Ammon's horn (tissue), 1 donor: ENCODE measurements at places on chromosomes 5 and 9.

- DNase-seq: no peak
Observed at GRCh38 chr5:96638561-96638960, 23.6 kb upstream of the CAST start.

GRCh38 chr9:2872931-2873323 lies 29.0 kb upstream of the PUM3 start:
- DNase-seq: no peak

- no peak for DNase-seq
Observed at GRCh38 chr5:52725808-52726207, 61.9 kb upstream of the ITGA1 start.

- DNase-seq: no peak
Observed at GRCh38 chr5:102790748-102791147, 35.6 kb downstream of the PAM start.

GRCh38 chr5:72272398-72272797 lies 47.6 kb downstream of the MRPS27 start:
- DNase-seq: no peak

- no peak for DNase-seq
Observed at GRCh38 chr9:16361118-16361517, 509.4 kb downstream of the BNC2 start.

GRCh38 chr5:21672911-21673310 lies 1180.2 kb downstream of the CDH12 start:
- no peak for DNase-seq

DNA sequence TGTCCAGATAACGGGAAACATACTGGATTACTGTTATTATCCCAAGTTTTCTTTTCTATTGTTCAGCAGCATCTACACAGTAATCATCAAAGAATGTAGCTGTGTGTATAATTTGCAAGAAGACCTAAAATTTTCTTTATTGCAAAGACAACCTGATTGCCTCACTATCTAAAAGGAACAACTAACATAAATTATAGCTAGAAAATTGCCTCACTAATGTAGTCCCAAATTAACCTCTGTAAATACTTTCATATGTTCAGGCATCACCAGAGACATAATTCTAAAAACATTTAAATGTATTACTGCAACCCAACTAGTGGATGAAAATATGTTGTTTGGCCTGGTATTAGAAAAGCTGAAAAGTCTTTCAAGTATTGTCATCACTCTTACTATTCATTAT lies 275.4 kb downstream of the CDH12 start:
- no peak for DNase-seq

GRCh38 chr5:173926359-173926758 lies 38.2 kb downstream of the CPEB4 start:
- peak; percentile 53 for DNase-seq

DNA sequence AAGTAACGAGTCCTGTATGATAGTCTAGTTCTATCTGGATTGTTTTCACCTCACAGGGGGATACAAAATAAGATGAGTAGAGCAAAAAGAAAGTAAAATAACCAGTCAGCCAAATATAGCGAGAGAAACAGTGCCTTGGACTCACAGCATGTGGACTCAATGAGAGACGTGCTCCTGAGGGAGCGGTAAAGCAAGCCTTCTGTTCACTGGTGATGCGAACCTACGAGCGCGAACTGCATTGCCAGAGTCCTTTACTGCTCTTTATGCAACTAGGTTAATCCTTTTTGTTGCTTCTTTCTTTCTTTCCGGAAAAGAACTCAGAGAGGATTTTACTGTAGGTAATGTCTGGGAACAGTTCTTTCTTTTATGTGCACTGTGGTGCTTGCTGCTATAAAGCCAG lies 132.7 kb downstream of the ANXA1 start:
- no peak for DNase-seq

DNA sequence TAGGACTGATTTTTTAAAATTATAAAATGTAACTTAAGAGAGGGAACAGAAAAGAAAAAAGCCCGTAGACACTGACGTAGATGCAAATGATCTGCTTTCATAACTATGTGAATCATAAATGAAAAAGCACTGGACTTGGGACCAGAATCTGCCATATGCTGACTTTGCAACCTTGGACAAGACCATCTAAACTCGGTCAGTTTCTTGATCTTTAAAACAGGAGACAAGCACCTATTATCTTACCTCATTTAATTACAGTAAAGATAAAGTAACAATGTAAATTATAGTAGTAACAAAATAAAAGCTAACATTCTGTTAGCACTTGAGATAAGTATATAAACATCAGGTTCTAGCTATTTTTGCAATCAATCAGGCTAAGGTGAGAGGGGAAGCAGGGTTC lies 20.0 kb downstream of the FBXW2 start:
- no peak for DNase-seq

DNA sequence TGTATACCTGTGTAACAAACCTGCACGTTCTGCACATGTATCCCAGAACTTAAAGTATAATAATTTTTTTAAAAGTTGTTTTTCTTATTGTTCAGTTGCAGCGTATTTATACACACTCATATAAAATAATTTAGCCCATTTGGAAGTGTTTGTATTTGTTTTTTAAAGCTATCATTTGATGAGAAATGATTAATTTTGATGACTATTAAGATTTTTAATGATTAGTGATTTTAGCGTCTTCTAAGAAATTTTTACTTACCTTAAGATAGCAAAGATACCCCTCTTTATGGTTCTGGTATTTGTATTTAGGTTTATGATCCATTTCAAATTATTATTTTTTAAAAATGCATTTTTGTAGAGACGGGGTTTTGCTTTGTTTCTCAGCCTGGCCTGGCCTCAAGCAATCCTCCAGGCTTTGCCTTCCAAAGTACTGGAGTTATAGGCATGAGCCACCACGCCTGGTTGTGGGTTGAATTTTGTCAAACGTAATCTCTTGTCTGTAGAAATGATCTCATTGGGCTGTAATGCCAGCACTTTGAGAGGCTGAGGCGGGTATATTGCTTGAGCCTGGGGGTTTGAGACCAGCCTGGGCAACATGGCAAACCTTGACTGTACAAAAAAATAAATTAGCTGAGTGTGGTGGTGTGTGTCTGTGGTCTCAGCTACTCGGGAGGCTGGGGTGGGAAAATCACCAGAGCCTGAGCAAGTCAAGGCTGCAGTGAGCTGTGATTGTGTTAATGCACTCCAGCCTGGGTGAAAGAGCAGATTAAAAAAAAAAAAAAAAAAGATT lies 26.9 kb downstream of the CSNK1G3 start:
- DNase-seq: no peak

DNA sequence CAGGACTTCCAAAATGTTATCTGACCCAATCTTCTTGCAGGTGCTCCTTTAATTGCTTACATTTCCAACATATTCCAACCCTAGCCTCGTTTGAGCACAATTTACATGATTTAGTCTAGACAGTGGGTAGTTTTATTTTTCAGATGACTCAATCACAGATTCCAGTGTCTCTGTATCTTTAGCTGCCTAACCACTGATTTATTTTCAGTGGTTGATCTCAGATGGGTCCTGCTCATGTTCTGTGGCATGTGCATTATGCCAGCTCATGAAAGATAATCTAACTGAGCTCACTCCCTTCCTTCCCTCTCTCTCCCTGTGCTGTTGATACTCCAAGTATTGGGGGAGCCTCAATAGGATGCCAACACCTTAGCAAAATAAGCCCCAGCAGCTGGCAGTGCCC lies 106.1 kb upstream of the ICE1 start:
- DNase-seq: no peak

DNA sequence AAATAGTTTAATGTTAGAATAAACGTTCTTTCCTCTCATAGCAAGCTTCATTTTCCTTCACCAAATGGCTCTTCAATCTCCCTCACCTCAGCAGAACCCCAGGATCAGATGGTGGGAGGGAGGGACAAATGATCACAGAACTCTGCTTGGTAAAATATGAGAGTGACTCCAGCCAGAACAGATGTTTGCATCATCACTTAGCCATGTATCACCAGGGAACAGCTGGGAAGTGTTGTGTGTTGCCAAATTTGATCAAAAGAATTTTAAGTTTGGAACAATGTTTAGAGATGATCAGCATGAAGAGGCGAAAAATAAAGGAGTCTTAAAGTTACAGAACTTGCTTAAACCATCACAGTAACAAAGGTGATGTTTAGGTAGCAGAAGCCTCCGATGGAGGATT lies 115.7 kb downstream of the FRMD3 start:
- DNase-seq: no peak

GRCh38 chr5:96716716-96717115 lies 54.5 kb downstream of the CAST start:
- DNase-seq: no peak

DNA sequence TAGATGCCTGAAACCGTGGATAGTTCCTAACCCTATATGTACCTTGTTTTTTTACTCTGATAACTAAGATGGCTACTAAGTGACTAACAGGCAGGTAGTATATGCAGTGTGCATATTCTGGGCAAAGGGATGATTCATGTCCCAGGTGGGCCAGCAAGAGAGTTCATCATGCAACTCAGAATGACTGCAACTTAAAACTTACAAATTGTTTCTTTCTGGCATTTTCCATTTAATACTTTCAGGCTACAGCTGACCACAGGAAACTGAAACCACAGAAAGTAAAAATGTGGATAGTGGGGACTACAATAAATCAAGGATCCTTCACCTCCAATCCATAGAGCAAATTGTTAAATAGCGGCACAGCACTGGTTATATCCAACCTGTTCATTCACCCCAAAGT lies 30.7 kb upstream of the VCAN start:
- DNase-seq: no peak

DNA sequence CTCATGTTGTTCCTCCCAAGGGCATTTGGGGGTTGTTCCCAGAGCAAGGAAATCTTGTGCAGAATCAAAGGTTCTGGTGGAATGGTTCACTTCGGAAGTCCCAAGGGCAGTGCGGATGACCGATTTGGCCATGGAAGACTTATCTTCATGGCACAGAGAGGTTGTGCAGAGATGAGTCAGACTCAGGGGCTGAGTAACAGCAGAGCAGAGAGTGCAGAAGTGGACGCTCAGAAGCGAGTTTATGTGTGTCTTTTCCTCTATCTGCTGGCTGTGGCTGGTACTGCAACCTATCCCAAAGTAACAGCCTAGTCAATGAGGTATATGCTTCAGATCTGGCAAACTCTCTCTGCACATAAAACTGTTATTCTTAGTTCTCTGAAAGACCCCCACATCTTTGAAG lies 118.1 kb downstream of the DPYSL3 start:
- DNase-seq: peak; percentile 40

GRCh38 chr5:34674187-34674586 lies 18.1 kb downstream of the RAI14 start:
- no peak for DNase-seq

DNA sequence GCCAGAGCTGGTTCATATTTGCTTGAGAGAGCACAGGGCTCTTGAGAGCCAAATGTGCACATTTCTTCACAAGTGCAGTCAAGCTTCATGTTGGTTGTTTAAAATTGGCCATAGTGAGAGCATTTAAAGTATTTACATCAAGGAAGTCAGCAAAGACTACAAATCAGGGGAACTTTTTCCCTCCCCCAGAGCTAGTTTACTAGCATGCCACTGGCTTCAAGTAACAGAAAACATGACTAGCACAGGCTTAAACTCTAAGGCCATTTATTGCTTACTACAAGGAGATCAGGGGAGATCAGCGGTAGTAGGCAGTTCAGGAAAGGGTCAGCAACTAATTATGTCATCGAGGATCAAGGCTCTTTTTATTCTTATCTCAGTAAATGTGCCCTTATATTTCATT lies 11.0 kb upstream of the CCDC171 start:
- no peak for DNase-seq

GRCh38 chr5:37207802-37208201 lies 41.4 kb downstream of the CPLANE1 start:
- no peak for DNase-seq

GRCh38 chr5:10333154-10334006 lies 20.1 kb upstream of the MARCHF6 start:
- no peak for DNase-seq

DNA sequence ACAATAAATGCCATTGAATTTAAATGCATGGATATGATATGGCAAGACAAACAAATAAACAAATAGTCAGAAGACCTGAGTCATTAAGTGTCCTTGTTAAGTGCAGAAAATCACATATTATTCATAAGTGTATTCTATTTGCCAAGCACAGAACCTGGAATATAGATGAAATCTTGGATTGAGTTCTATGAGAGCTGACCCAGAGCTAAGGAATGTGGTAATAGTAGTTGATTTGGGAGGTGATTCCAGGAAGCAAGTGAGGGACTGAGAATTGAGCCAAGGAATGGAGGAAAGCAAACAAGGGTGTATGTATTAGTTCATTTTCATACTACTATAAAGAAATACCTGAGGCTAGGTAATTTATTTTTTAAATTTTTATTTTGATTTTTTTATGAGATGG lies 208.9 kb downstream of the TRIM32 start:
- DNase-seq: no peak

DNA sequence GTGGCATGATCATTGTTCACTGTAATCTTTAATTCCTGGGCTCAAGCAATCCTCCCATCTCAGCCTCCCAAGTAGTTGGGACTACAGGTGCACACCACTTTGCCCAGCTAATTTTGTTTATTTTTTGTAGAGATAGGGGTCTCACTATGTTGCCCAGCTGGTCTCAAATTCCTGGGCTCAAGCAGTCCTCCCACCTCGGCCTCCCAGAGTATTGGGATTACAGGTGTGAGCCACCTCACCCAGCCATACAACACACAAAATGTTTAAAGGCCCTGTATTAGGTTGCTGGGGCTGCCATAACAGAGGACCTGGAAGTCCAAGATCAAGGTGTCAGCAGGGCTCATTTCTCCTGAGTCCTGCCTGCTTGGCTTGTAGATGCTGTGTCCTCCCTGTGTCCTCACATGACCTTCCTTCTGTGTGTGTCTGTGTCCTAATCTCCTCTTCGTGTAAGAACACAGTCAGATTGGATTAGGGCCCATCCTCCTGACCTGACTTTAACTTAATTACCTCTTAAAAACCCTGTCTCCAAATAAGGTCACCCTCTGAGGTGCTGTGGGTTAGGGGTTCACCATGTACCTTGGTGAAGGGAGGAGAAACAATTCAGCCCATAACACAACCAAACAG lies 5.4 kb downstream of the UBE2QL1 start:
- no peak for DNase-seq

- no peak for DNase-seq
Observed at GRCh38 chr9:120951960-120952618, 25.5 kb upstream of the TRAF1 start.

- no peak for DNase-seq
Observed at GRCh38 chr5:135207866-135208265, 173.8 kb upstream of the PITX1 start.

DNA sequence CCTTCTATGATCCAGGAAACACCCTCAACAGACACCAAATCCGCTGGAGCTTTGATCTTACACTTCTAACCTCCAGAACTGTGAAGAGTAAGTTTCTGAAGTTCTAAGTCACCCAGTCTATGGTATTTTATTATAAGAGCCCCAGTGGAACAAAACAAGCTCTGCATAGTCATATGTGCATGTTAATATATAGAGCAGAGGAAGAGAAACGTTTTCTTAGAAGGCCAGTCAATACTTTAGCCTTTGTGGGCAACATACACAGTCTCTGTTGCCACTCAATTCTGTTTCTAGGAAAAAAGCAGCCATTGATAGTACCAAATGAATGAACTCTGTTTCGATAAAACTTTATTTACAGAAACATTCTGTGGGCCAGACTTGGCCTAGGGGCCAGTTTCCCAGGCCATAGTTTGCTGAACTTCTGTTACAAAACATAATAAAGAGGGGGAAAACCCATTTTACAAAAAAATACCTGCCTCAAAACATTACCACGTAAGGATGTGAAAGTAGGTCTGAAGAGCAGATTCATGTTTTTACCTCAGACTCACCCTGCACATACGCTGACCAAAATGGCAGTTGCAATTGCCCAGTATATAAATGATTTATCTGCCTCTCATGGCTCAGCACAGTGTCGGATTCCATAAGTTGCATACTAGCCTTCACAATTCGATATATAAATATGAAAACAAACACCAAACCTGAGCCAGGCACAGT lies 350.5 kb downstream of the SLIT3 start:
- DNase-seq: no peak

- no peak for DNase-seq
Observed at GRCh38 chr5:37533851-37534250, 154.7 kb downstream of the WDR70 start.
